ENCODE measurements at places on chromosomes 5 and 9.
A peak's percentile ranks its signal among the peaks of the same experiment; 100 is the strongest.

- no peaks in the 10 kb centered on the region for H3K27me3 ChIP-seq
- H3K36me3 ChIP-seq, result peaks cover 4% of the 10 kb centered on the region
- no peaks in the 10 kb centered on the region for H3K4me1 ChIP-seq
- no peak overlapping the region for H3K27ac ChIP-seq
Measured at GRCh38 chr5:2892466-2893000, 141.1 kb upstream of the IRX2 start.

GRCh38 chr9:121216271-121216805 is 14.7 kb upstream of the RAB14 start:
- no peak overlapping the region for H3K4me3 ChIP-seq
- H3K36me3 ChIP-seq, result no peaks in the 10 kb centered on the region
- no peaks in the 10 kb centered on the region for H3K4me1 ChIP-seq

DNA sequence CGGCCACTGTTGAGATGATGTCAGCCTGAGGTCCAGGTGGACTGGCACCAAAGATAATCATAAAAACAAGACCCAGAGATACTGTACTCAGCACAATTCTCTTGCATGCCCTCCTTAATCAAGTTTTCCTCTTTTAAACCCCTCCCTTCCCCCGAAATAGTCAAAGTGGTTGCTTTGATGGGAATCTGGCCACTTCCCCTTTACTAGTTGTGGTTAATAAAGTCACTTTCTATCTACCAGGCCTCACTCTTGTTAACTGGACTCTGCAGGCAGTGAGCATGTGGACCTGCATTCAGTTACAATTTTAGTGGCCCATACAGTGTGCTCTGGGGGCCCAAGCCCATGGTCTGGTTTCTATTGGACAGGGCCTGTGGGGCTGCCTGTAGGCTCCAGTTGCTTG is 17.5 kb downstream of the FBP2 start:
- H3K27me3 ChIP-seq, result peaks cover 18% of the 10 kb centered on the region
- no peaks in the 10 kb centered on the region for H3K4me1 ChIP-seq
- no peak overlapping the region for H3K4me3 ChIP-seq
- no peaks in the 10 kb centered on the region for H3K36me3 ChIP-seq
- no peak for DNase-seq
- no peak overlapping the region for H3K27ac ChIP-seq

DNA sequence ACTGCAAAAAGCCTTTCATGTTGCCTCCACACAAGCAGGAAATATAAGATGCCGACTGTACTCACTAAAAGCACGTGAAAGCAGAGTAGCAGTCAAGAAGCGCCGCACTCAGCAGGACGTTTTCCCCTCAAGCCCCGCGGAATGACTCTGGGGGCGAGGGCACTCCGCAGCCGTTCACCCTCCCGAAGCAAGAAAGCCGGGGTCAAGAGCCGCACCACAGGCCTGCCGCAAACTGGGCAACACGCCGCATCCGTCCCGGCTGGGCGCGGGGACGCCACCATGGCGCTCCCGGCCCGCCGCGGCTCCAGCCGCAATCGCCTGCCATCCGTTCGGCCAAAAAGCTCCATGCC is 364 bp downstream of the RPS6 start:
- H3K27ac ChIP-seq, result peak overlapping the region; percentile 99
- H3K27me3 ChIP-seq, result no peaks in the 10 kb centered on the region
- H3K36me3 ChIP-seq, result peaks cover 27% of the 10 kb centered on the region
- peaks cover 43% of the 10 kb centered on the region for H3K4me1 ChIP-seq

GRCh38 chr5:14726066-14726838 is 61.7 kb downstream of the OTULIN start:
- no peak for DNase-seq
- no peak overlapping the region for H3K4me3 ChIP-seq
- no peak overlapping the region for H3K27ac ChIP-seq
- peaks cover 9% of the 10 kb centered on the region for H3K36me3 ChIP-seq
- H3K27me3 ChIP-seq, result no peaks in the 10 kb centered on the region

GRCh38 chr9:79465156-79465555 is 106.6 kb upstream of the TLE4 start:
- peaks cover 14% of the 10 kb centered on the region for H3K4me1 ChIP-seq
- no peak for DNase-seq
- H3K27ac ChIP-seq, result no peak overlapping the region

DNA sequence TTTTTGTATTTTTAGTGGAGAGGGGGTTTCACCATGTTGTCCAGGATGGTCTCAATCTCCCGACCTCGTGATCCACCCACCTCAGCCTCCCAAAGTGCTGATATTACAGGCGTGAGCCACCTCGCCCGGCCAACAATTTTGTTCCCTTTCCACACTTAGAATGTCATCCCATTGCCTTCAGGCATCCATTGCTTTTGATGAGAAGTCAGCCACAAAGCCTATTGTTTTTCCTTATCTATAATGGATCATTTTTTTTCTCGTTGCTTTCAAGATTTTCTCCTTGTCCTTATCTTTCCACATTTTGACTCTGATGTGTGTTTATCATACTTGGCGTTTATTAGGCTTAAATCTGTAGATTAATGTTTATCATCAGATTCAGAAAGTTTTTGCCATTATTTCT is 64.4 kb downstream of the NR6A1 start:
- no peak for DNase-seq
- no peak overlapping the region for H3K27ac ChIP-seq
- peaks cover 34% of the 10 kb centered on the region for H3K27me3 ChIP-seq
- no peak overlapping the region for H3K4me3 ChIP-seq

GRCh38 chr5:10045376-10045775 is 204.3 kb downstream of the ATPSCKMT start:
- no peaks in the 10 kb centered on the region for H3K27me3 ChIP-seq
- H3K4me1 ChIP-seq, result no peaks in the 10 kb centered on the region
- no peak overlapping the region for H3K27ac ChIP-seq
- no peak overlapping the region for H3K4me3 ChIP-seq

- no peak overlapping the region for H3K27ac ChIP-seq
- H3K4me1 ChIP-seq, result no peaks in the 10 kb centered on the region
- H3K27me3 ChIP-seq, result peaks cover 61% of the 10 kb centered on the region
- no peak for DNase-seq
- H3K4me3 ChIP-seq, result no peak overlapping the region
- no peaks in the 10 kb centered on the region for H3K36me3 ChIP-seq
Measured at GRCh38 chr5:6457592-6457991, 8.9 kb downstream of the UBE2QL1 start.

- H3K27ac ChIP-seq, result no peak overlapping the region
- H3K27me3 ChIP-seq, result no peaks in the 10 kb centered on the region
- H3K4me1 ChIP-seq, result no peaks in the 10 kb centered on the region
- DNase-seq, result no peak
- H3K4me3 ChIP-seq, result no peak overlapping the region
Measured at GRCh38 chr9:123652416-123652815, 277.5 kb downstream of the DENND1A start.

- no peak for DNase-seq
- no peak overlapping the region for H3K4me3 ChIP-seq
- no peaks in the 10 kb centered on the region for H3K4me1 ChIP-seq
- no peaks in the 10 kb centered on the region for H3K36me3 ChIP-seq
- no peak overlapping the region for H3K27ac ChIP-seq
- no peaks in the 10 kb centered on the region for H3K27me3 ChIP-seq
Measured at GRCh38 chr5:165209101-165209727, 1703.8 kb downstream of the MAT2B start.

DNA sequence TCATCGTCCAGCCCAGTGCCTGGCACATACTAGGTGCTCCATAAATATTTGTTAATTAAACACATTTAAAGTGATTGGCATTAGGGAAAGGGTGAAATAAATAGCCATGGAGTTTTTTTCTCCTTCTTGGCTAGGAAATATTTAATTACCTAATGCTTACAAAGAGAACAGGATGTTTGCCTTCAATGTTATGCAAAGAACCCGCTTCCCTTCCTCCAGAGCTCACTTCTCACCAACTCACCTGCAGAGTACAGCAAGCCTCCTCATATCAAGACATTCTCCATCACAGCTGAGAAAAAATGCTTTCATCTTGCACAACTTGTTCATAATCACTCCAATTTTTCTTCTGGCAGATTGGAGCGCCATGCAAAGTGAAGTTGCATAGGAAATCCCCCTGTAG is 161.7 kb upstream of the STK32A start:
- no peaks in the 10 kb centered on the region for H3K36me3 ChIP-seq
- DNase-seq, result no peak
- no peak overlapping the region for H3K4me3 ChIP-seq

- peaks cover 14% of the 10 kb centered on the region for H3K27me3 ChIP-seq
- DNase-seq, result no peak
- no peak overlapping the region for H3K4me3 ChIP-seq
- H3K36me3 ChIP-seq, result no peaks in the 10 kb centered on the region
- H3K27ac ChIP-seq, result no peak overlapping the region
Measured at GRCh38 chr9:134234687-134235359, 70.5 kb upstream of the RNU6ATAC start.

GRCh38 chr5:163489055-163489744 is 16.2 kb upstream of the MAT2B start:
- H3K27ac ChIP-seq, result no peak overlapping the region
- no peaks in the 10 kb centered on the region for H3K4me1 ChIP-seq
- H3K27me3 ChIP-seq, result no peaks in the 10 kb centered on the region
- no peak overlapping the region for H3K4me3 ChIP-seq

- DNase-seq, result no peak
- no peak overlapping the region for H3K4me3 ChIP-seq
- no peaks in the 10 kb centered on the region for H3K27me3 ChIP-seq
- no peaks in the 10 kb centered on the region for H3K36me3 ChIP-seq
Measured at GRCh38 chr5:162174358-162174974, 106.9 kb downstream of the GABRG2 start.

- DNase-seq, result no peak
- no peaks in the 10 kb centered on the region for H3K4me1 ChIP-seq
- no peaks in the 10 kb centered on the region for H3K27me3 ChIP-seq
- H3K4me3 ChIP-seq, result no peak overlapping the region
- H3K36me3 ChIP-seq, result peaks cover 39% of the 10 kb centered on the region
- H3K27ac ChIP-seq, result no peak overlapping the region
Measured at GRCh38 chr5:82182662-82183061, 95.5 kb downstream of the RPS23 start.

DNA sequence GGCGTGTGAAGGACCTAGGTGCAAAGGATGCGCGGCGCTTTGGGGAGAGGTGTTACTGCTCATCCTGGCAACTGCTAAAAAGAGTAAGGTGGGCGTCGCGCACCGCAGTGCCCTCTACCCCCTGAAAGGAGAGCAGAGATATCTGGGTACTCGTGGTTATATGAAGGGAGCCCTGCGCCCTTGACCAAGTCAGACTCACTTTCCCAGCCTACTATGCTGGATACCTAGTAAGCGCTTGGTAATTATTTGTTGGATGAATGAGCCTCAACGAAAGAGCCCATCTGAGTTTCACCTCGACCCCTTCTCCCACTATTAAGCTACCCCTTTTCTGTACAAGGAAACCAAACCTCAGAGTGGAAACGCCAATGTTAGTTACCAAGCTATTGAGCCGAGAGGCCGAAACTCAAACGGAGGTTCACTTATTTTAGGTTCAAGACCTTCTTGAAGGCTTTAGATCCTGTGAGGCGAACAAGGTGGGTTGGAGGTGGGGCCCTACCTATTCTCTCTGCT is 8.0 kb downstream of the LHX6 start:
- no peak overlapping the region for H3K4me3 ChIP-seq
- DNase-seq, result no peak
- peaks cover 29% of the 10 kb centered on the region for H3K4me1 ChIP-seq
- H3K36me3 ChIP-seq, result no peaks in the 10 kb centered on the region
- H3K27me3 ChIP-seq, result peaks cover 92% of the 10 kb centered on the region

DNA sequence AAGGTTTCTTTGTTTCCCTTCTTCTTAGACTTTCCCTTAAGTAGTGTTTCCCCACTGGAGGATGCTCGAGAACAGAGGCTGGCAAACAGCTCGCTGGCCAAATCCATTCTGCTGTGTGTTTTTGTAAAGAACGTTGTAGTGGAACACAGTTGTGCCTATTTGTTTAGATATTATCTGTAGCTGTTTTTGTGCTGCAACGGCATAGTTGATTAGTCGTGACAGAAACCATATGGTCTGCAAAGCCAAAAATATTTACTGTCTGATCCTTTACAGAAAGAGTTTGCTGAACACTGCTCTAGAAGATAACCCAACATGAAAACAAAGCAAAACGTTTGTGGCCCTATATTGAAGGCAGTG is 47.0 kb upstream of the EGFLAM start:
- H3K4me1 ChIP-seq, result no peaks in the 10 kb centered on the region
- no peaks in the 10 kb centered on the region for H3K36me3 ChIP-seq
- H3K27me3 ChIP-seq, result peaks cover 19% of the 10 kb centered on the region
- no peak overlapping the region for H3K4me3 ChIP-seq
